Activated CD8-positive, alpha-beta memory T cell treated with anti-CD3 and anti-CD28 coated beads for 4 hours (primary cell): ENCODE measurements at places on chromosomes 2 and 18.

DNA sequence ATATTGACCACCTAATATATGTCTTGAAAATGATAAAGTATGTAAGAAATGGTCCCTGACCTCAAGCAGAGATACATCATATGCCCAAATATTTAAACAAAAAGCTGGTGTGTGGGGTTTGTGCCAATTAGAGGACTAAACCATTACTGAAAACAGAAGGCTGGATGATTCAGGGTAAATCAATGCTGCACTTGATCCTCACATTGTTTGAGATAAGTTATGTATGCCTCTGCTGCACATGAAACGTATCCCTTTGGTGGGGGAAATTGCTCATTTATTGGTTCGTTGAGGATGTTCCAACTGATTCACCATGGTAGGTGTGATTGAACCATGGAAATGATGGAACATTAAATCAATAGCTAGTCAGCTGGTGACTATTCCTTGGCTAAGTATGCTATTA is 24.7 kb upstream of the DARS1 start:
- DNase-seq = no peak

- DNase-seq = no peak
These were observed 223.2 kb upstream of the APCDD1 start for GRCh38 chr18:10231220-10231619.

DNA sequence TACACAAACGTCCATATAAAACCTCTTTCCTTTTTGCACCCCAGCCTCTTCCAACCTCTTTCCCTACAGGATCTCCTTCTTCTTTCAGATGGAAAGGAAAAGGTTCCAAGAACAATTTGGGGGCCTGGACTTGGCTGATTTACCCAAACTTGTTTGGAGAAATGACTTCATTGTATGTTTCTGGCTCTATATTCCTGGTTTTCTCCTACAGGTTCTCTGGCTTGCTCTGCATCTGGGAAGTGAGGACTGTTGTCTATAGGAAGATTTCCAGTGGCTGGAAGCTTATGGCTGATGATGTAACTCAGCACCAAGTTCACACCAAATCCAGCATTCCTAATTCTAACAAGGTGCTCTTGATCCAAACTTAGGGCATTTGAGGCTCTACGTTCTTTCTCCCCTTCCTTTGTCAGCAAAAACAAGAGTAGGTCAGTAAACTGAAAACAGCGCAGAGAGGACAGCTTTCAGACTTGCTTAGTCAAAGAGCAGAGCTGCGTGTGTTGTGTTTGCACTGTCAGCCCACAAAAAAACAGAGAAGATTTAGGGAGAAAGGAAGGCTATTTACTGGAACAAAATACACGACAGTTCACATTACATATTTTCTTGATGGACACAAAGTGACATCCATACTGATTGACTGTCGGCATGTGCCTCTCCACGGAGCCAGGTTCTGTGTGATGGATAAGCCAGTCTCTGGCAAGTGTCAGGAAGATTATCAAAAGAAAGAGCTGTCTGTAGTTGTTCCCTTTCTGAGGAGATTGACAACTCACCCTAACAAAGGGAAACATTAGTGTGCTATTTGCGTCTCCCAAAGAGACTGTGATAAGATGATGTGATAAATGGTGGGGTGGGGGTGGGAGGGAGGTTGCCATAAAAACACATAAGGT is 39.7 kb downstream of the CDCA7 start:
- DNase-seq = no peak

DNA sequence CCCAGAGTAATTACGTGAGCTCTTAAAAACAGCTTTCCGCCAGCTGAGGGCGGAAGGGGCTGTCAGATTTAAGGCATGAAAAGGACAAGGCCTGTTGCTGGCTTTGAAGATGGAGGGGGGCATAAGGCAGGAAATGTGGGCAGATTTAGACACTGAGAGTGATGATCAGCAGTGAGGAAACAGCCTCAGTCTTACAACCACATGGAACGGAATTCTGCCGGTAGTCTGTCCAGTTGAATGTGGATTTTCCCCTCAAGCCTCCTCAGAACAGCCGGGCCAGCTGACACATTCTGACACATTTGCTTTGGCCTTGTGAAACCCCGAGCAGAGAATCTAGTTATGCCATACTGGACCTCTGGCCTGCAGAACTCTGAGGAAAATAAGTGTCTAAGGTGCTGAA is 16.6 kb downstream of the POLE4 start:
- DNase-seq = no peak

DNA sequence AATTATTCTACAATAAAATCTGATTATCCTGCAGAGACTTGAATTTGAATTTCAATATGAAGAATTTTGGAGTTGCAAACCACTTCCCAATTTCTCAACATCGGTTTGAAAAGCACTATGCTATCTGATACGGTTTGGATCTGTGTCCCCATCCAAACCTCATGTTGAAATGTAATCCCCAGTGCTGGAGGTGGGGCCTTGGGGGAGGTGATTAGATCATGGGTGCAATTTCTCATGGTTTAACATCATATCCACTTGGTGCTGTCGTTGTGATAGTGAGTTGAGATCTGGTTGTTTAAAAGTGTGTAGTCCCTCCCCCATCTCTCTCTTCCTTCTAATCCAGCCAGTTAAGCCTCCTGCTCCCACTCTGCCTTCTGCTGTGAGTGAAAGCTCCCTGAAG is 205.7 kb downstream of the NBAS start:
- DNase-seq = no peak

- no peak for DNase-seq
These were observed 40.5 kb downstream of the ABCG8 start for GRCh38 chr2:43879261-43879660.

- DNase-seq = no peak
These were observed 218.1 kb upstream of the CHAC2 start for GRCh38 chr2:53549497-53549896.

DNA sequence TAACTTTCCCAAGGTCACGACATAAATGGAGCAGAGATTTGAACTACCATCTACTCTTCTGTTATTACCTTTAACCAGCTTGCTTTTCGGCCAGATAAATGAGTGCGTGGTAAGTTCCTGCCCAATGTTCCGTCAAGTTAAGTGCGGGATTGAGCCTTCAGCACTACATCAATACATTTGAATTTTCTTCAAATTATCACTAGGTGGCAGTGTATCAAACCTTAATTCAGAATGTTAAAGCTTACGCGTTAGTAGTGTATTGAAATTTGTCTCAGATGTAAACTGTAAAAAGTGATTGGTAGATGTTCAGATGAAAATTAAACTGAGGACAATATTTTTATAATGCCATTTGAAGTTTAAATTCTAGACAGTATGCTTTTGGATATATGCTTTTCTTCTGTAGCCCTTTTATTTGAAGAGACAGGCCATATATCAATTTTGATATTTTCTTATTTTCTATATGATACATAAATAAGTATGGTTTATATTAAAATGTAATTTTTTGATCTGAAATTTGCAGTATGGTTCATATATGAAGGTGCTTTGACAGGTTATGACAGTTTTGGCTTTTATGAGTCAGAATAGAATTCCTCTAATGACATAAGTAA is 681.3 kb downstream of the ADCYAP1 start:
- no peak for DNase-seq

DNA sequence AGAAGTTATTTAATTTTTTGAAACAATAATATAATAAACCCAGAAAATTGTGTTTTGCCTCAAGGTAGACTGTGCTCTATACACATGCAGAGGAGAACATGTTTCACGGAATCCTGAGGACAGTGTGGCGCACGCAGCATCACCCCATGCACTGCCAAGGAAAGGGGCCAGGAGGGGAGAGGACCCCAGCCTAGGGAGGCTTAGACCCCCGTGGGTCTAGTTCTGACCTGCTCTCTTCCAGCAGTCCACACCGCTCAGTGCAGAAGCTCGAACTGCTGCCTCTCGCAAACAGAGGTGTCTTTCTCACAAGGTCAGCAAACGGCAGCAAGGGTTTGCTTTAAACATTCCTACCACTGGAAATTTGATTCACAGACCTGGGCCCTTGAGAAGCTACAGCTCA is 51.5 kb upstream of the KIDINS220 start:
- no peak for DNase-seq

- DNase-seq = no peak
These were observed 186.0 kb downstream of the PLCL1 start for GRCh38 chr2:197990356-197990755.

- DNase-seq = no peak
These were observed 51.8 kb upstream of the NPAS2 start for GRCh38 chr2:100767810-100768806.

DNA sequence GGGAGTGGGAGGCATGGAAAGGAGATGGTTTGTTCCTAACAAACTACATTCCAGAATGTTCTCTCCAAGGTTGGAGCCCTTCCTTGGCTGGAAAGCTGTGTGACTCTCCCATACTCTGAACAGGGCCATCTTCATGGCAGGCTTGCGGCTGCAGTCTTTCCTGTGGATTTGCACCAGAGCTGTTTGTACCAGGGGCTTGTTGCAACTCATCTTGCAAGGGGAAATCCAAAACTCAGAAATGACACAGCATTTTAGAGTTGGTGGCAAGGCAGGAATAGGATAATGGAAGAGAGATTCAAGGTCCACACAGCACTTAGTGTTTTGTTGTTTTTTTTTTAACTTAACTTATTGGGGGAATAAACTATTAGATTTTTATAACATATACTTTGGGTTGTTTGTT is 73.7 kb upstream of the ZNF516 start:
- no peak for DNase-seq

- no peak for DNase-seq
These were observed 394 bp downstream of the SCYGR3 start for GRCh38 chr2:227614246-227614645.

- DNase-seq = no peak
These were observed 29.6 kb upstream of the RNU4ATAC start for GRCh38 chr2:121501031-121501430.

DNA sequence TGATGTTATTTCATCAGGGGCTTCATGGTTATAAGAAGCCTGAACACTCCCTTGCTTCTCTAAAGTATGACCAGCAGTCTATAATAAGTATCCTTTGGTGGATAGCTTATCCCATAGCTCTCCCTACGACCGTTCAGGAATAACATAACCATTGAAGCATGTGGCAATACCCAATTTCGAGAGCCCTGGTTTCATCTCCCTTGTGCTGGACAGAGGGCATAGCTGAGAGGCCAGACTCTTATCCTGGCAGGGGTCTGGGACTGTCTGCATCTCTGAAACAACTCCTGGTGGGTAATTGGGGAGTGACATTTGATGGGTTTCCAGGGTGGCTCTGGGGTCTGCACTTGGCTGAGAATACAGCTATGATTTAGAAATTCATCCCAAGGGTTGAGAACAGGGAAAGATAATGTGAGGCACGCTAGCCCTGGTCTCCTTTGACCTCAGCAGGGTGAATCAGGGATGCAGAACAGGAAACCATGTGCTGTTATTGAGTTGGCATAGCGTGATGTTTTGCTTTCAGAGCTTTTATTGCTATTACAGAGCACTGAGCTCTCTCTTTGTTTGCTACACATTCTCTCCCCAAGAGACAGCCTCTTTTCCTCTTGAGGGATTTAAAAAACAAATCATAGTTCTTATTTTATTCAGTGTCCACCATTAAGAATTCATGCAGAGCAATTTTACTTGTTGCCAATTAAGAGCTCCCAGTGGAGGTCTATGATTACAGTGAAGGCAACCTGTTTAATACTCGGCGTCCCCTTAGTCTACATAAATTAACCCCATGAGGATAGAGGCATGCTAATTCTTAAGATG is 274.5 kb downstream of the NCKAP5 start:
- no peak for DNase-seq

GRCh38 chr2:207662203-207662602 is 37.0 kb upstream of the METTL21A start:
- no peak for DNase-seq

DNA sequence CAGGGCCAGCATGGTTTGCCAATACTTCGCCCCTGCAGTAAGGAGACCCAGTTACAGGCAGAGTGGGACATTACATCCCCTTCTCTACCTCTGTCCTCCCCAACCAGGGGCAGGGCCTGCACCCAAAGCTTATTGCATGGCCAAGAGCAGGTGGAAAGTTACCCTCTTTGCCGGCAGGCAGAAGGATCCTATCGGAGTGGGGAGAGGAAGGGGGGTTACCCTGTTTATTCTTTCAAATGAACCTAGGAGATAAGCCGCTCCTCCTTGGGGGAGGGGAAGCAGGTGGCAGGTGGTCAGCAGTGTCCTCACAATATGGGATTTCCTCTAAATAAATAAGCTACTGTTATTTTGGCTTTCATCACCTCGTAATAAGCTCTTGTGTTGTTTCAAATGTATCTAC is 53.9 kb downstream of the SPATS2L start:
- no peak for DNase-seq

- DNase-seq = peak; percentile 23
These were observed 40.5 kb upstream of the ACTR2 start for GRCh38 chr2:65186872-65187851.

DNA sequence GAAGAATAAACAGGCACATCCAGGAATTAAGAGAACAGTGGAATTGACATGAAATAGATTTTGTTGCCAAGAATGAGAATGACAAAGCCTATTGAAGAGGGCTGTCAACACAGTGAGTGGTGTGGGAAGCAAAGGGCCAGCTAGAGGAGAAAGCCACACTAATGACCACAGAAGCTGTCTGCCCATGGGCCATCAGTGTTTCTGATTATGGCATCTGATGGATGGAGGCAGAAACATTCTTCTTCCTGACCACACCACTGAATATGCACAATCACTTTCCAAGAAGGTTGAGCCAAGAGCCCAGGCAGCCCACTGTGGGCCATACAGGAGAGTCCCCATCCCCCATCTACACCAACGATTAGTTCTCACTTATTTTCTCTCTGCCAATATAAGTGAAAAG is 146.0 kb upstream of the SH3BP4 start:
- no peak for DNase-seq

- no peak for DNase-seq
These were observed 21.3 kb upstream of the SPP2 start for GRCh38 chr2:234029150-234029733.

- DNase-seq = no peak
These were observed 212.0 kb downstream of the CPS1 start for GRCh38 chr2:210768329-210768910.

DNA sequence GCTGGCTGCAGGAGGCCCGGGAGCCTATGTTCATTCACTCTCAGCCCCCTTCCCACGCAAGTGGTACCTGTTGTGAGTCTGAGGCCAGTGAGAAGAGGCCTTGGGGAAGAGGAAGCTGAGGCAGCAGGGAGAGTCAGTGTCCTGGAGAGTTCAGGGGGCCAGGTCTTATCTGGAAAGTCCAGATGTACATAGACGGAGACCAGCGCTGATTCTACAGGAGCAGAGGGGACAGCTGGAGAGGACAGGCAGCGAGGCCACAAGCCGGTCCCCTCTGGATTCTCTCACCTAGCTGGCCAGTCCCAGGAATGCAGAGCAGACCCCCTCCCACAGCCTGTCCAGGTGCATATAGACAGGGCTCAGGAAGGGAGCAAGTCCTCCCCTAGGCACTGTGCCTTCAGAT is 29.1 kb upstream of the SELENOI start:
- DNase-seq = no peak

DNA sequence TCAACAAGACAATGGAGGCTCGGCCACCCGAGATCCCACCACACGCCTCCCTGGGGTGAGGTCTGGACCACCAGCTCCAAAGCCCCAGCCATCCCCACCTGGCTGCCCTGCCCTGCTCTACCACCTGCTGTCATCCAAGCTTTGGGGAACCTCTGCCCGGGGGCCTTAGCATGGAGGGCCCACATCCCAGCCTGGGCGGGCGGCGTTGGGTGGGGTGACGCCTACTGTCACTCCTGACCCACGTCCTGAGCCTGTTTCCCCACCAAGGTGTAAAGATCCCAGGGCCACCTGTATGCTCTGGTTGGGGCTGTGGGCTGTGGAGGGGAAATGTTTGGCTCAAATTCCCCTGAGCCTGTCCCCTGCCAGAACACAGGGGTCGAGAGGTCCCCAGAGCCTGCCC is 437.6 kb downstream of the EIPR1 start:
- DNase-seq = no peak
